ENCODE measurements at places on chromosomes 13 and 19. TPM values are rescaled to one million over a fixed set of nuclear protein-coding genes. Genes with fewer than 3 reads are reported as not detected.

Gene LHFPL6
- total RNA-seq: 53.0 TPM

Gene COMP
- total RNA-seq: not detected

- DNase-seq: peak; percentile 90
Observed at GRCh38 chr19:10644260-10645007, 9.7 kb upstream of the ILF3 start.

GRCh38 chr19:3710265-3710812, 2.2 kb downstream of the TJP3 start:
- DNase-seq: peak; percentile 89

GRCh38 chr13:112111239-112111857, 44.4 kb downstream of the SOX1 start:
- DNase-seq: no peak

All from Right ventricle myocardium superior (tissue), 1 donor.